ENCODE measurements at places on chromosomes 11 and 22.

- peak; percentile 49 for DNase-seq
Measured at GRCh38 chr22:20130731-20131596, 640 bp upstream of the ZDHHC8 start.

GRCh38 chr22:37351232-37351631 lies 68.9 kb downstream of the CYTH4 start:
- no peak for DNase-seq

DNA sequence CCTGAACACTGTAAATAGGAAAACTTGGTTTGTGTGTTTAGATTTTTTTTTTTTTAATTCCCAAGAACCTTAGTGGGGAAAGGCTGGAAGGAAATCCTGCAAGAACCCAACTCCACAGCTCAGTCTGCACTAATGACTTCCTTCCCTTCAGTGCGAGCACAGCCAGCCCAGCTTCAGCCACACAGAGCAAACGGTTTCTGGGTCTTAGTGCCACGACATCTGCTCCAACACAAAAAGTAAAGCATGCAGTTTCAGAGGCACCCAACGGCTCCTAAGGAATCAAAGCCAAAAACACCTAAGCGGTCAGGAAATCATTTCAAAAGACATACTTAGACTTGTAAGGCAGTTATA lies 236.1 kb downstream of the TTC28 start:
- peak; percentile 59 for DNase-seq

DNA sequence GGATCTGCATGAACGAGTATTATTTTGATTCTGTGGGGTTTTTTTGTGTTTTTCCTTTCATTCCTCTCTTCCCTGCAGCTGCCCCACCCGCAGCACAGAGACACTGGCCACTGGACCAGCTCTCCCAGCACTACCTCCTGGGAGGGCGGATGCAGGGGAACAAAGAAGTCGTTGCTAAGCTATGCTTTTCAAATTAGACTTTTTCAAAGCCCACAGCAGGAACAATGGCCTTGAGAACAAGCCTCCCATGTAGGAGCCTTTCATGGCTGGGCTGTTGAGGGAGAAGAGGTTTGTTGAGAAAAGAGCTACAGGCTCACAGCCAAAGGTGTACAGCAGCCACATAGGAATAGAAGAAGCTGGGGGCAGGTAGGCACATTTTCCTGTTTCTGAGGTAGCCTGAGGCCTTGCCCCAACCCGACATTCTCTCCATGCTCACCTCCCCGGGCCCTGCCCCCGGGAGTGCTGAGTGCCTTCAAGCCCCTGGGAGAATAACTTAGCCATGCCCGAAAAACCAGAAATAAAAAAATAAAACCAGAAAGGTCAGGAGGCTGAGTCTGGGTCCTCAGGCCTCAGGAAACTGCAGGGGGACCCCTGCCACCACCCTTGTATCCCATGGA lies 20.5 kb upstream of the SYT12 start:
- no peak for DNase-seq

- no peak for DNase-seq
Measured at GRCh38 chr11:46672381-46672839, 28.0 kb downstream of the ARHGAP1 start.

DNA sequence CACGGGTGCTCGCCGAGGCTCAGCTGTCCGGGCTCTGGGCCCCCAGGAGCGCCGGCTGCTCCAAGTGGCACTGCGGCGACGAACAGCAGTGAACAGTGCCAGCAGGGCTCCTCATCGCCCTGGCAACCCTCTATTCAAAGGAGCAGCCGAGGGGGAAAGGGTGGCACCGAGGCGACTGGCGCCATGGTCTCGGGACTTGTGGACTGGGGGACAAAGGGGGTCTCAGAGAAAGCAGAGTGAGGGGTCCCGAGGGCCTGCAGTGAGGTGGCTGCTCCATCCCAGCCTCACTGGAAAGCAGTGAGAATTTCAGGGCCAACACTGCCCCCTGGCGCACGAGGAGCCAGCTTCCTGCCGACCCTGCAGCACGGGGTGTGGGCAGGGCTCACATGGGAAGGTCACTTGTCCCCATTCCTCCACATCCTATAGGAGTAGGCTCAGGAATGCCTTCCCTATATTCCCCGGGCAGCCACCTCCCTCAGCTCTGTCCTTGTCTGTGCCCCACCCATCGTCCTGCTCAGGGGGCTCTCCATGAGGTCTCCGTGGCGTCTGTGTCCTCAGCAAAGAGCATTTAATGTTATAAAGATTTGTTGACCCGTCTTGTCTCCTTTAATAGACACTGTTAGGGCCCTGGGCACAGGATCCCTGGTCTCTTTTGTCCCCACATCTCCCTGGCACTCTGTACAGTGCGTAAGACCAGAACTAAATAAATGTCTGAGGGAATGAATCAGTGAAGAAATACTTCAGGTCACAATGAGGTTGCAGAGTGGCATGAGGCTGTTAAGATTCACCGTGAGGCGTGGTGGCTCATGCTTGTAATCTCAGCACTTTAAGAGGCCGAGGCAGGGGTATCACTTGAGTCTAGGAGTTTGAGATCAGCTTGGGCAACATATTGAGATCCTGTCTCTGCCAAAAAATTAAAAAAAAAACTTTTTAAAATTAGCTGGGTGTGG lies 26.4 kb downstream of the LRFN4 start:
- DNase-seq, result no peak
